ENCODE measurements at places on chromosomes 11 and 22. TPM values are rescaled to one million over a fixed set of nuclear protein-coding genes. Genes with fewer than 3 reads are reported as not detected.
A peak's percentile ranks its signal among the peaks of the same experiment; 100 is the strongest.

MRGPRX1 gene
- not detected for total RNA-seq

RPS3 gene
- 3,813 TPM for total RNA-seq

DTX4 gene
- total RNA-seq = 20.0 TPM

TECTA gene
- 0.77 TPM for total RNA-seq

GRCh38 chr11:10856689-10857458, 979 bp downstream of the ZBED5 start:
- peaks cover 9% of the 10 kb centered on the region for H3K36me3 ChIP-seq
- no peaks in the 10 kb centered on the region for H3K4me1 ChIP-seq
- no peaks in the 10 kb centered on the region for H3K27me3 ChIP-seq
- no peak for DNase-seq
- H3K4me3 ChIP-seq = peak overlapping the region; percentile 98

DNA sequence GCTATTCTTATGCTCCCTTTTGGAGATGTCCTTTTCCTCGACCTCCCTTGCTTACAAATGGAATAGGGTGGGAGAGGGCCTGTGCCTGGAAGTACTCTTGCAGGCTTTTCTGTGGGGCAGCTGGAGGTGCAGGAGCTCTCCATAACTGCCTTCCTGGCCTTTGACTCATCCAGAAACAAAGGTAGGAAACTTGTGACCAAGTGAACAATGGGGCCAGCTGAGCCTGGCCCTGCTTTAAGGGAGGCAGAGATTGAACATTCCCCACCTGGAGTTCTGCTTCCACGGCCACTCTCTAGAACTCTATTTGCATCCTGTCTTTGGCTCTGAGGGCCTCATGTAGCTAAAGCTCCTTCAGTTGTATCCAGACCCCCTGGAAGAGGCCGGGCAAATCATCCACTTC, 5.1 kb upstream of the LYVE1 start:
- no peaks in the 10 kb centered on the region for H3K4me1 ChIP-seq
- H3K27ac ChIP-seq = no peak overlapping the region
- DNase-seq = no peak

DNA sequence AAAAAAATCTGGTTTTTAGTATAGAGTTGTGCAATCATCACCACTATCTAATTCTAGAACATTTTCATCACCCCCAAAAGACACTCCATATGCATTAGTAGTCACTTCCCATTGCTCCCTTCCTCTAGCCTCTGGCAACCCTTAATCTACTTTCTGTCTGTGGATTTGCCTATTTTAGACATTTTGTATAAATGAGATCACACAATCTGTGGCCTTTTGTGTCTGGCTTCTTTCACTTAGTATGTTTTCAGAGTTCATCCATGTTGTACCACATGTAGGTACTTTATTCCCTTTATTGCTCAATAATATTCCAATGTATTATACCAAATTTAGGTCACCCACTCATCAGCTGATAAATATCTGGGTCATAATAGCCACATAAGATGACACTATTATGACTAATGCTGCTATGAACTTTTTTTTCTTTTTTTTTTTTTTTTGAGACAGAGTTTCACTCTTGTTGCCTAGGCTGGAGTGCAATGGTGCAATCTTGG, 67.5 kb upstream of the SCUBE2 start:
- no peak for DNase-seq
- no peaks in the 10 kb centered on the region for H3K27me3 ChIP-seq
- no peak overlapping the region for H3K27ac ChIP-seq
- H3K36me3 ChIP-seq = peaks cover 2% of the 10 kb centered on the region
- no peak overlapping the region for H3K4me3 ChIP-seq

DNA sequence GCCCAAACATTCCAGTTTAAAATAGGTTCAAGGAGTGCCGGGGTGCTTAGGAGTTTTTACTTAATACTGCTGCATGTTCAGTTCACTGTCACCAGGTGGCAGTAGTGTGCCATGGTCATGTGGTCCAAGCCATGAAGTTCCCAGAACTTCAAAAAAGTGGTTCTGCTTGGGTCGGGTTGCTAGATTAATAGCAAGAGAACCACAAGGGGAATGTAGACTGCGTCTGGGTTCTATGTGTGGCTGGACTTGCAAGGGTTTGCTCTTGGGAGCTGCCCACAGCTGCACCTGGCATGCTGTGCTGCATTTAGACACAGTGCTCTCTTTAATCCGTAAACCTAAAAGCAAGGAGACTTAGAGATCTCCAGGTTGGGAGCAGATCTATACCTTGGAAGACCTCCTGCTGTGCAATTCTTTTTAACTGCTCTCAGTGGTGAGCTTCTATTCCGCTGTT, 6.5 kb upstream of the SPON1 start:
- no peak overlapping the region for H3K4me3 ChIP-seq
- H3K27me3 ChIP-seq = peaks cover 9% of the 10 kb centered on the region
- H3K4me1 ChIP-seq = no peaks in the 10 kb centered on the region
- no peak for DNase-seq
